Mesangial cell (primary cell): ENCODE measurements at places on chromosomes 3 and 15. TPM values are rescaled to one million over a fixed set of nuclear protein-coding genes. Genes with fewer than 3 reads are reported as not detected.

PGBD4 gene
- total RNA-seq: 0.33 and 1.0 TPM in 2 replicates

PTX3 gene
- 22.1 and 44.3 TPM in 2 replicates for total RNA-seq

PLIN1 gene
- total RNA-seq: 0.13 TPM in 1 of 2 replicates, not detected in the other

PLSCR2 gene
- not detected in 2 replicates for total RNA-seq

GNAI2 gene
- total RNA-seq: 258 and 294 TPM in 2 replicates

XYLB gene
- total RNA-seq: 1.0 and 2.0 TPM in 2 replicates

PLA2G4D gene
- not detected in 2 replicates for total RNA-seq

TRIM71 gene
- total RNA-seq: 0.33 and 1.0 TPM in 2 replicates

PLA2G4E gene
- total RNA-seq: not detected in 2 replicates

MEGF11 gene
- 0.16 and 0.38 TPM in 2 replicates for total RNA-seq

PLCB2 gene
- total RNA-seq: 0.81 and 2.2 TPM in 2 replicates

RPUSD2 gene
- total RNA-seq: 16.3 and 16.7 TPM in 2 replicates

ADAMTS9 gene
- 5.4 and 20.3 TPM in 2 replicates for total RNA-seq

BSN gene
- 0.33 and 1.1 TPM in 2 replicates for total RNA-seq

TRIM42 gene
- total RNA-seq: not detected in 2 replicates

TUSC7 gene
- not detected in 2 replicates for total RNA-seq

STRA6 gene
- 2.0 and 20.2 TPM in 2 replicates for total RNA-seq

SLC28A2 gene
- total RNA-seq: not detected in 2 replicates
